NCI-H774 (cell line): ENCODE measurements at places on chromosomes 4 and X.

GRCh38 chr4:169103966-169104412, 93.9 kb upstream of the CBR4 start:
- DNase-seq, result no peak

GRCh38 chr4:5689065-5689464, 19.3 kb downstream of the EVC2 start:
- no peak for DNase-seq

DNA sequence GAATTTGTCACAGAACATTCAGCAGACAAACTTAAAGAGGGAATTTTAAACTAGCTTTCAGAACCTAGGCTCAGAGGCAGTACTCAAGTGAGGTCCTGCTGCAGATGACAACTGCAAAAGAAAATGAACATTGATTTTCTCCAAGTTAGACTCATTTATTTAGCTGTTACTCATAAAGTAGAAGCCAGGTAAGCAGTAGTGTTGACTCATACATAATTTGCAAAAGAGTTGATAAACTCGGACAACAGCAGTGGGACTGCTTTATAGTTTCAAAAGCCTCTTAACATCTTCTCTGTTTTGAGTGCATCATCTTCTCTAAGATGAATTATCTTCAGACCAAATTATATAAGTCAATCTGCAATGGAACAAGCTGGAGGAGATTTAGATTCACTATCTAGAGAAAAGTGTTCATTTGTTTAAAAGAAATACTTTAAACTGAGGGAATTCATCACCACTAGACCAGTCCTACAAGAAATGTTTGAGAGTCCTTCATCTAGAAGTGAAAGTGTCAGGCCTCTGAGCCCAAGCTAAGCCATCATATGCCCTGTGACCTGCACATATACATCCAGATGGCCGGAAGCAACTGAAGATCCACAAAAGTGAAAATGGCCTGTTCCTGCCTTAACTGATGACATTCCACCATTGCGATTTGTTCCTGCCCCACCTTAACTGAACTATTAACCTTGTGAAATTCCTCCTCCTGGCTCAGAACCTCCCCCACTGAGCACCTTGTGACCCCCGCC, 49.5 kb downstream of the COQ2 start:
- DNase-seq, result no peak

GRCh38 chr4:890036-890695, 42.0 kb downstream of the GAK start:
- no peak for DNase-seq

DNA sequence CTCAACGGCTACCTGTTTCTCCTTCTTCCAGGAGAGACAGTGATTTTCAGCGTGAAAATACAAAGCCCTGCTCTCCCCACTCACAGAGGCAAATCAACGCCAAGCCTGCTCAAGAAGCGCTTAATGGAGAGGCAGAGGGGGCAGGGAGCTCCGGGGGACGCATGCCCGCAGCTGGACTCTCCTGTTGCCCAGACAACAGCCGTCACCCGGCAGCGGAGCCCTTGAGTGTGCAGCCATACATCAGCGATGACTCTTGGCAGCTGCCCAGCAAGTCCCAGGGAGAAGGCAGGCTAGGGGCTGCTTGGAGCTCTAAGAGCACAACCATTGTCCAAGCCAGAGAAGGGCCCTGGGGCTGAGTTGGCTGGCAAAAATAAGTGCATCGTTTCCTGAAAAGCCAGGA, 71.0 kb upstream of the AFAP1 start:
- peak; percentile 94 for DNase-seq

- no peak for DNase-seq
Measured at GRCh38 chr4:98691588-98691987, 33.2 kb upstream of the TSPAN5 start.

DNA sequence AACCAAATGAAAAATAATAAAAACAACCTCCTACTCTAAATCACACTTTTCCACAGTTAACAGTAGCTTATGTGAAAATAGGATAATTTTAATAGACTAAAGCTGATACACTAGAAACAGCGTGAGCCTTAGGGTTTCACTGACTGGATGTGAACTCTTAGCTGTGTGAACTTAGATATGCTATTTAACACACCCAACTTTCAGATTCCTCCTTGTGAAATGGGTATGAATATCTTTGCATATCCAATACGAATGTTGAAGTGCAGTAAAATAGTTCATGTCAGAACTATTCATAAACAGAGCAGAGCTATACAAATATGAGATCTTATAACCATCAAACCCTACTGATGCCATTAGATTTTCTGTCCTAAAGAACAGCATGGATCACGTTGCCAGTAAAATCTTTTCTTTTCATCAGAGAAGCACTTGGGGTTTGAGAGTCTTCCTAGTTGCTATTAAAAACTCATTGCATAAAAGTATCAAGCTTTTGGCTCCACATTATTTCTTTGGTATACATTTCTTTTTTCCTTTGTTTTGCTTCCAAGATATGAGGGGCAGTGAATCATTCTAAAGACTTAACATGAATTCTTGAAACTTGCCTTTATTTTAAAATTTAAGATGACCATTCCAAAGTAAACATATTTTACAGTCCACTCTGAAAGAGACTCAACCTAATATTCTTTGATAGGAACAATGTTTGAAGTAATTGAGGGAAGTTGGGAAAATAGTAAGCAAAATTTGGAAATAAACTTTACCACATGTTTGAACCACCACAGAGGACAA, 102.4 kb downstream of the CPE start:
- no peak for DNase-seq

- DNase-seq, result no peak
Measured at GRCh38 chrX:75673468-75673867, 111.6 kb downstream of the MAGEE2 start.

DNA sequence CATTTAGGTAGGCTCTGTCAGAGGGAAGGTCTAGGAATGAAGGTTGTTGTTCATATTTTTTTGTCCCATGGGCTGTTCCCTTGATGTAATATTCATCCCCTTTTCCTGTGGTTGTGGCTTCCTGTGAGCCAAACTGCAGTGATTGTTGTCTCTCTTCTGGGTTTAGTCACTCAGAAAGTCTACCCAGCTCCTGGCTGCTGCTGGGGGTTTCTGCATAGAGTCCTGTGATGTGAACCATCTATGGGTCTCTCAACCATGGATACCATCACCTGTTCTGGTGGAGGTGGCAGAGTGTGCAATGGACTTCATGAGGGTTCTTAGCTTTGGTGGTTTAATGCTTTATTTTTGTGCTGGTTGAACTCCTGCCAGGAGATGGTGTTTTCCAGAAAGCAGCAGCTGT, 122.8 kb downstream of the ZC4H2 start:
- no peak for DNase-seq

GRCh38 chr4:78061939-78062570, 4.9 kb downstream of the FRAS1 start:
- DNase-seq, result no peak

GRCh38 chr4:185730387-185730786, 81.6 kb downstream of the SORBS2 start:
- DNase-seq, result no peak

DNA sequence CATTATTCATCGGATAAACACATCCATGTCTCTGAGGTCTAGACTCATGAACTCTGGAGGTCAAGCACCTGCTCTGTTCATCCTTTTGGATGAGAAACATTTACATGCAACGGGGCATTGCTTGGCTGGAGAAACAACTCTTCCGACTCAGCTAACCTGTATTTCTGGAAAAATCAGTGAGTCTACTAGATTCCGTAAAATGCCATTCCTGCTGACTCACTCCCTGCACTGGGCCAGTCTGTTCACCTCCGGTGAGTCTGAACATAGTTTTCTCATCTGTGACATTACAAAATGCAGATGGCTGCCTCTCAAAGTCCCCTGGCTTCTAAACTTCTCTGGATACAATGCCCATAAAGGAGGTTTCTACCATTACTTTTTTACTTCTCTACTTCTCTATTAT, 185.7 kb upstream of the HS3ST1 start:
- DNase-seq, result no peak

GRCh38 chr4:147825451-147826287, 93.8 kb downstream of the ARHGAP10 start:
- no peak for DNase-seq
